ENCODE measurements at places on chromosomes 4 and X.

- no peak for DNase-seq
Observed at GRCh38 chrX:17567187-17567586, 170.1 kb upstream of the SCML1 start.

DNA sequence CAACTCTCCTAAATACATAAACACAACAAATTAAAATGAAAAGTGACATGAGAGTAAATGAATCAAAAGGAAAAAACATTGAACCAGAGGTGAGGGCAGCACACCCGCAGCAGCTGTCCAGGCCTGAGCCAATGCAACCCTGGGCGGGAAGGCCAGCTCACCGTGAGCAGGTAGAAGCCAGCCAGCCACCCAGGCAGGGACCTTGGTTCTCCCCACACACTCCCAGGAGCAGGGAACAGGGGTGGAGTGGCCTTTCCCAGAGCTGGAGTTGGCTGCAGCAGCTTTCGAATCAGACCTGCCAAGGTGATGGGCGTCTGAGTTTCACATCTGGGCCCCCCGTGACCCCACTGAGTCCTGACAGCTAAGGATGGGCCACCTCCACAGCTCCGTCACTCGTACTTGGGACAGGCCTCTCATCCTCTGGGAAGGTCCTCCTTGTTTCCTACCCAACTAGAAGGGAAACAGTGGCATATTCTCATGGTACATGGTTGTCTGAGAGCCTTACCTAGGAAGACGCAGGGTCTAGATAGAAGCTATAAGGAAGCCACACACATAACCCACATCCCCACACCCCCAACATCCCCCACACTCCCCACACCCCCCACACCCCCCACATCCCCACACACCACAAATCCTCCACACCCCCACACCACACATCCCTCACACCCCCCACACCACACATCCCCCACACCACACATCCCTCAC, 172.2 kb downstream of the DCLK2 start:
- no peak for DNase-seq

DNA sequence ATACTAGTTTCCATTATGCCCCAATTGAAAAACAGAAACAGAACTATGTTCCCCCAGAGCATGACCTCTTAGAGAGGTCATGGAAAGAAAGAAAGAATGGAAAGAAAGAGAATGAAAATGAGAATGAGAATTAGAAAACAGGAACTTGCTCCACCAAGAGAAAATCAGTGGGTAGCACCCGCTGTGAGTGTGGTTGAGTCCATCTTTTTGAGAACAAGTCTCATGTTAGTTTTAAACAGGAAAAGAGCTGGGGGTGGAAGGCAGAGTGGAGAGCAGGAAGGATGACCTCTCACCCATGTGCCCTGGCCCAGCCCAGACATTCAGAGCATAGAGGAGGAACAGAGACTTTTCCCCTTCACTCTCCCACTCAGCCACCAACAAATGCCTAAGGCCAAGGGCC, 4.9 kb downstream of the GSX2 start:
- DNase-seq, result peak; percentile 95

DNA sequence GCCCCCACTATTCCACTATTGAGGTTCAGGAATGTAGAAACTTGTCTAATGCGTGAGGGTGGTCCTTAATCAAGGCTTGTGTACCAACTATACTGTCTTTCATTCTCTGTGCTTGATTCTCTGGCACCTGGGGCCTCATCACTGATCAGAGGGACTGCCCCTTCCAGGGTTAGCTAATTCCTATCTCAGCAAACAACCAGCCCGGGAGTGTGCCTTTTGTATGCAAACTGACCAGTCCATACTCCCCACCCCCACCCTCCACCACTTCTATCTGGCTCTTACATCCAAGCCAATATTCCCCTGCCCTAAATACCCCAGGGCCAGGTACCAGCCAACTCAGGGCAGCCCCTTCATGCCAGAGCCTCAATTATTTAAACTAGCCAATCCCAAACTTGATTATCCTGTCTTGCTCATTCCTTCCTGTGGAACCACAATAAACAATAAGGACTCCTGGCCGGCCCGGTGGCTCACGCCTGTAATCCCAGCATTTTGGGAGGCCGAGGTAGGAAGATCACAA, 59.3 kb downstream of the FTHL17 start:
- no peak for DNase-seq

DNA sequence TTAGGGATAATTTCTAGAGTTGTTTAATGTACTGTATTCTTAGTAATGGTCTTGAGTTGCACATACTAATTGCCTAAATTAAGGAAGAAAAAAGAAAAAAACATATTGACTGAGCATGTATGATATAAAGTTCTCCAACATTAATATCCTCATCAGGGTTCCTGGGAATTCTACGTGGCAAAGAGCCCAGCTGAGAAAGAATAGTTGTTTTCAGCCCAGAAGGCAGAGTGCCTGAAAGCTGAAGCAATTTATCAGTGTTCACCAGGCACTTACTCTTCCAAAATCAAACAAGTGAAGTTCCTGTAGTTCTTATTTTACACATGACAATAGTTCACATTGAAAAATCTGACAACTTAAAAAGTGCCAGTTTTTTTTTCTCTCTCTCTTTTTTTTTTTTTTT, 27.7 kb downstream of the YIPF7 start:
- no peak for DNase-seq

DNA sequence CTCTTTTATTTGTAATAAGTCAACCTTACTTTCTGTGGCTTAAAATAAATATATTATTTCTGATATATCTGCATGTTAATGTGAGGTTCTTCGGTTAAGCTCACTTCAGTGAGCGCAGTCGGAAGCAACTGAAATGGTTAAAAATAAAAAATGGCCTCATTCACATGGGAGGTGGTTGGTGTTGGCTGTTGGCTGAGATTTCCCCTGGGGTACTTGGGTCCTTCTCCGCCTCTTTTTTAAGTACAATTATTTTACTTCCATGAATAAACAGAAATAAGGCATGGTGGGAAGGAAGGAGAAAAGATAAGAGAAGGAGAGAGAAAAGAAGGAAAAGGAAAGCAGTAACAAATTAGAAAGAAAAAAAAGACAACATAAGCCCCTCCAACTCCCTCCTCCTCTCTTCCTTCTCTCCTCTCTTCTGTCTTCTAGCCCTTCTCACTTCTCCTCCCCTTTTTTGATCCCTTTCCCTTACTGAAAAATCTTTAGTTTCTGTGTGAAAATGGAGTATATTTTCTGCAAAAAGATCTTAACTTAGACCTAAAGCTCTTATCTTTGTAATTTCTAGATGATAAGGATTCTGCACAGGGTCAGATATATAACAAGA, 19.7 kb upstream of the CXCL3 start:
- no peak for DNase-seq

GRCh38 chrX:38891641-38892413, 90.6 kb downstream of the MID1IP1 start:
- no peak for DNase-seq

GRCh38 chrX:108127152-108127551, 35.6 kb downstream of the ATG4A start:
- DNase-seq, result no peak

DNA sequence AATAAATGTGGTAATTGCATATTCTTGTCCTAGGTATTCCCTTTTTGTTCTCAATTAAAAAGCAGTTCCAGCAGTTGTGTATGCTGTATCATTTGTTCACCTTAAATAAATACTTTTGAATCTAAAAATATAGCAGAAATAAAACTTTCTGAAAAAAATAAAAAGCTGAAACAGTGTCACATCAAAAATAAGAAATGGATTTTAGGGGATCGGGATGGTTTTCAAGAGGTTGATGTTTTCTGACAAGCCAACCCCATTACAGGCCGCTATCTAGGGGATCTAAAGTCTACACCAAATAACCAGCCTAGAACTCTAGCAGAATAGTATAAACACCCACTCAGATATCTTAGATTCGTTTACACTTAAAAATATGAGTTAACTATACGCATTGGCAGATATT, 95.4 kb upstream of the MAML3 start:
- no peak for DNase-seq

DNA sequence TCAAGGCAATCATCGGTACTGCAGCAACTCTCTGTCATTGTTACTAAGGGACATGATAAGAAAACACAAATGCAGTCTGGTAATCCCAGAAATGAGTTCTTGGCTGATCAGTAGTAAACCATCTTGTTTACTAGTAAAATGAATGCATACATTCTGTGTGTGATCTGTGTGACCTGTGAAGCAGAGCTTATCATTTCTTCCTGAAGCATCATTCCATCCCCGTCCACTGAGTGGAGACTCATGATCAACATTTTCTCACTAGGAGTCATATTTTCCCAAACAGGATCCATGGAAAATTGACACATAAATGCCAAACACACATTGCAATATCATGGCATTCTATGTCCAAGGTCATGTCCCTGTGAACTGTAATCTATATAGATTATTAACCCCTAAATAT, 226.1 kb downstream of the ANKRD50 start:
- DNase-seq, result no peak

DNA sequence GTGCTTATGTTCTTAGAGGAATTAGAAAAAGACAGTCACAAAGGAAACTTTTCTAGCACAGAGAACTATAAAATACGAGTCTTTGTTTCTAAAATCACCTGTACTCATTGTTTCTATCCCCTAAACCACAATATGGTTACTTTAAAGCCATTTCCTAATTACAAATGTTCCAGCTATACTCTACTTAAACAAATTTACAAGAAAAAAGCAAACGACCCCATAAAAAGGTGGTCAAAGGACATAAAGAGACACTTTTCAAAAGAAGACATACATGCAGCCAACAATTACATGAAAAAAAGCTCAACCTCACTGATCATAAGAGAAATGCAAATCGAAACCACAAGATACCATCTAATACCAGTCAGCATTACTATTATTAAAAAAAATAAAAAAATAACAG, 447.3 kb downstream of the RAB28 start:
- no peak for DNase-seq

DNA sequence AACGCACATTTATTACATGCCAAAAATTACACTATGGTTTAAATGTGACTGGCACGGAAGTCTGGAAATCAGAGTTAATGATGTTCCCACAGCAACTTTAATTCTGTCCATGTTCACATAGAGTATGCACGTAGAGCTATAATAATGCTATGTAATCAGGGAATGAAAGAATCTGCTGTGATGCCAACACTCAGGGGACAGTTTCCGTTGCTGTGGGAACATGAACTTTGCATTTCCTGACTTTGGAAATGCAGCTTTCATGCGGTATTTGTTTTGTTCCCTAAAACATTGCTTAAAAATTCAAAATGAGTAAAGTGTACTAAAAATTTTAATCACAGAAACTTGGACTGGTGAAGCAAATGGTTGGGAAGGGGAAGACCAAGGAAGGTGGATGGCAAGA, 65.7 kb downstream of the MAGEA1 start:
- no peak for DNase-seq

DNA sequence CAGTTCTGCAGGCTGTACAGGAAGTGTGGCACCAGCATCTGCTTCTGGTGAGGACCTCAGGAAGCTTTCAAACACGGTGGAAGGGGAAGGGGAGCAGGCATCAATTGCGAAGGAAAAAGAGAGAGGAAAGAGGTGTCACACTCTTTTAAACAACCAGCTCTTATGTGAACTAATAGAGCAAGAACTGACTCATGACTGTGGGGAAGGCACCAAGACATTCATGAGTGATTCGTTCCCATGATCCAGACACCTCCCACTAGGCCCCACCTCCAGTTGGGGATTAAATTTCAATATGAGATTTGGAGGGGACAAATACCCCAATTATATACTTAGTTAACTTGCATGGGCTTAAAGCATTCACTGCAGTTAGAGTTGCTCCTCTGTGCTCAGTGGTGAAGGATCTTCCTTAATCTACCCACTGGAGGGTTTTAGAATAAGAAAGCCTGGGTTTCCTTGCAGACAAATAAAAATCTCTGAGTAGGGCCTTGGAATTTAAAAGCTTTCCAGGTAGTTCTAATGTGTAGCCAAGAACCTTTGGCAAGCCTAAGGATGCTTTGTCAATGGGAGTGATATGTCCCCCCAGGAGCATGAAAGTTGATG, 60.0 kb downstream of the SYNPO2 start:
- no peak for DNase-seq

GRCh38 chrX:22032084-22032483, at the start of gene PHEX:
PHEX (plus strand) TSS chrX:22032325; CDS start chrX:22033006, 681 bp downstream.
- no peak for DNase-seq

DNA sequence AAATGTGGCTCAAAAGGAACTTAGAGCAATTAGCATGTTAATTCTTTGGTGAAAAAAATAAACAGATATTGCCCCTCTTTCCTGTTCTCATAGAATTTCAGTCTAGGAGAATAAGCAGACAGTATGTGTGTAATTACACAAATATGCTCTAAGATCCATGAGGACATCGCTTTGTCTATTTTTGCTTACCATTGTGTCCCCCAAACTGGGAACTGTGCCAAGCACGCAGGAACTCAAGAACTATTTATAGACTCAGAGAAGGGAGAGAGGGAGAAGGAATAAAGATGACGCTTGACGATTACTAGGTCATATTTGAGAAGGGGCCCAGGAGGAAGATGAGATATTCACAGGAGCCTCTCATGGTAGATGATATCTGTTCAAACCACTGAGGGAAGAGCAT, 692.6 kb downstream of the RAB28 start:
- DNase-seq, result no peak

DNA sequence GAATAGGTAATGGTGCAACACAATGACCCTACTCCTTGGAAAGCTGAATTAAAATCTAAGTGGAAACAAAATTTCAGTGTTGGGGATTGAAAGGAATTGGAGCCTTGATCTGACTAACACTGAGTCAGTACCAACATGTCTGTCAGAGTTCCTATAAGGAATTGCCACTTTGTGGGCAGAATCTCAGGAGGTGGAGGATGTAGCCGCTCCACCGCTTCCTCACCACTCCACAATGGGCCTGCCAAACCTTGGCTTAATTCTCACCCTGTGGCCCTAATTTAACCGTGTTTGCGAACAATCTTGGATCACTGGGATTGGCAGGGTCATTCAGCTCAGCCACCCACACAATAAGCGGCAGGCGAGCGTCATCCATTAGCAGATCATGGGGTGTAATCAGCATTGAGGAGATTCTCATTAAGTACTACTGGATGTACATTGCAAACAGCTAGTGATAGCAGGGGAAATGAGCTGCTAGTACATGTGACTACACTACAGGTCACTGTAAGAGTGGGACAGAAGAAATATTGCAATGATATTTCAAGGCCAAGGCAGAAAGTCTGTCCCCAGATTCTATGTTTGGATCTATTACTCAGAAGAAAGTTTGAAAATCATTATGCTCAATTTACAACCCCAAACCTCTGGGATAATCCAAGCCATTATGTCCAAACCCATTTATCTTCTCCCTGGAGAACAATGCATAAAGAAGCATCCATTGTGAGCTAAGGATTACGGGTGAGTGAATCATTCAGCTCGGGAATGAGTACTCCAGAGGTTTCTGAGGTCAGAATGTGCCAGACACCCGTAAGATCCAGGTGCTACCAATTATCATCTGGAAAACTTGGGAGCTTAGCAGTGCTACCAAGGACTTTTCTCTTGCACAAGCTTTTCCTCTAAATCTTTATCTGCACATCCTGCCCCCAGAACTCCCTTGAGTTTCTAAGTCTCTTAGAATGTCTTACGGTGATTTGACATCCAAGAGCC, 5.8 kb downstream of the SRPX start:
- DNase-seq, result no peak

- DNase-seq, result no peak
Observed at GRCh38 chr4:152478461-152479237, 57.2 kb downstream of the FBXW7 start.

Measured in inflammatory macrophage treated with lipopolysaccharide for 4 hours (primary cell).